H1 (cell line): ENCODE measurements at places on chromosomes 1 and 21.
A peak's percentile ranks its signal among the peaks of the same experiment; 100 is the strongest.

- H3K36me3 ChIP-seq, result no peaks in the 10 kb centered on the region
- no peaks in the 10 kb centered on the region for H3K27me3 ChIP-seq
- DNase-seq, result no peak
- no peaks in the 10 kb centered on the region for H3K4me1 ChIP-seq
- no peak overlapping the region for H3K27ac ChIP-seq
These were observed 38.0 kb downstream of the SAMD13 start for GRCh38 chr1:84339503-84339902.

GRCh38 chr21:32603131-32603530 is 9.0 kb downstream of the CFAP298 start:
- peaks cover 33% of the 10 kb centered on the region for H3K4me1 ChIP-seq
- peaks cover 9% of the 10 kb centered on the region for H3K36me3 ChIP-seq
- H3K27ac ChIP-seq, result no peak overlapping the region
- no peak overlapping the region for H3K4me3 ChIP-seq
- H3K27me3 ChIP-seq, result no peaks in the 10 kb centered on the region
- DNase-seq, result no peak

- DNase-seq, result no peak
- H3K27me3 ChIP-seq, result no peaks in the 10 kb centered on the region
- H3K4me3 ChIP-seq, result no peak overlapping the region
- H3K36me3 ChIP-seq, result no peaks in the 10 kb centered on the region
- no peak overlapping the region for H3K27ac ChIP-seq
- H3K4me1 ChIP-seq, result no peaks in the 10 kb centered on the region
These were observed 49.9 kb upstream of the ZC3H12A start for GRCh38 chr1:37424523-37424922.

DNA sequence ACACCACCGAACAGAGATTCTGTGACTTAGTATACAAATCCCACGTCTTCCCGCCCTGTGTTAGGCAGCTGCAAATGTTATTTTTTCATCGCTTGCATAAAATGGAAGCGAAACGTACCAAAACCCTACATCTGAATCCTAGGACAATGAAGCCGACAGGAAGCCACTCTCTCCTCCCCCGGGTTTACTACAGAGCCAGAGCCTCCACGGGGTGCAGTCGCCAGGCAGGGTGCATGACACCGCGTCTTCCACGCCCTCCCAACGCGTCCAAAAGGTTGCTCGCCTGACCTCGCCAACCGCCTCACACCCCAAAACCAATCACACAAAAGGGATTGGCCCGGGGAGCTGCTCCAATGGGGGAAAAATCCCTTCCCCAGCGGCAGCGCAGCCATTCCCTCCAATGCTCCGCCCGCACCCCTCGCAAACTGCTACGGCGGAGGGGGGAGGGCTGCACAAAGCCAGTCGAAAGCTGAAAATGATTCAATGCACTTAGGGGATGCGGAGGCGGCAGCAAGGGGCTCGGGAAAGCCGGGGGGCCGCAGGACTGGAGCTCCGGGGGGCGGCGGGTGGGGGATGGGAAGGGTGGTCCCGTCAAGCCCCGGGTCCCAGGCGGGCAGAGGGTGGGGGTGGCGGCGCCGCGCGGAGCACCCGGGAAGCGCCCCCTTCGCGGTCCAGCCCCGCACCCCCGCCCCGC is 701 bp downstream of the CEP170 start:
- H3K4me3 ChIP-seq, result peak overlapping the region; percentile 94
- no peaks in the 10 kb centered on the region for H3K36me3 ChIP-seq
- 0 out of 2 replicates have a peak, but pooled peaks cover 3% of the 10 kb centered on the region for H3K4me1 ChIP-seq

- no peak overlapping the region for H3K4me3 ChIP-seq
- no peaks in the 10 kb centered on the region for H3K4me1 ChIP-seq
- no peak overlapping the region for H3K27ac ChIP-seq
- DNase-seq, result no peak
These were observed 15.7 kb downstream of the PTAFR start for GRCh38 chr1:28160782-28161266.

GRCh38 chr21:45887120-45887611 is 94.4 kb upstream of the COL6A1 start:
- no peaks in the 10 kb centered on the region for H3K36me3 ChIP-seq
- no peak overlapping the region; the same call in 1 of the 2 replicates for H3K27ac ChIP-seq
- no peaks in the 10 kb centered on the region for H3K4me1 ChIP-seq
- H3K27me3 ChIP-seq, result no peaks in the 10 kb centered on the region

GRCh38 chr1:93199150-93199549 is 18.6 kb downstream of the CCDC18 start:
- no peak for DNase-seq
- no peaks in the 10 kb centered on the region for H3K4me1 ChIP-seq
- no peak overlapping the region for H3K27ac ChIP-seq
- peaks cover 28% of the 10 kb centered on the region for H3K36me3 ChIP-seq
- H3K4me3 ChIP-seq, result no peak overlapping the region
- no peaks in the 10 kb centered on the region for H3K27me3 ChIP-seq

DNA sequence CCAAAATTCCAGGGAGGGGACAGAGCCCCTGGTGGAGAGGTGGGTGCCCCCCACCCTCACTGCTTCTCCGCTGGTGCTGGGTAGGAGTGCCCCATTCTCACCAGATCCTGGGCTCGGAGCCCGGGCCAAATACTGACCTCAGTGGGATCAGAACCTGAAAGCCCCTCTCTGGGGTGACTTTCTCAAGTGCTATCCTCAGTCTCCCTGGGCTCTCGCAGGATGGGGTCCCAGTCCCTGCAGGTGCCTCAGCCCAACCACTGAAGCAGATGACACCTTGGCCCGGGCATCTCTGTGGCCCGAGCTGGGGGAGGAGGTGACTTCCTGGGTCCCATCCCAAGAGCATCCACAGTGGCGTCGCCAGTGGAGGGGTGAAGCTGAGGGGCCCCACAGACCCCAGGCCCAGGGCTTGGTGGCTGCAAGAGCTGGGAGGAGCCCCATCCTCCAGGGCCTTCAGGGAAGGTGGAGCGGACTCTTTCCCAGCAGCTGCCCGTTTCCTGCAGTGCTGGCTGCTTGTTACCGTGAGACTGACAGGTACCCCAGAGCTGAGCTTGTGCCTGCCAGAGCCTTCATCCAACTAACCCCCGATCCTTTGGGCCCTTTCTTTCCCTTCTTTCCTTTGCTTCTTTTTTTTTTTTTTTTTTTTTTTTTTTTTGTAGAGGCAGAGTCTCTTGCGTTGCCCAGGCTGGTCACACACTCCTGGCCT is 3.9 kb upstream of the FNDC10 start:
- H3K4me1 ChIP-seq, result peaks cover 3% of the 10 kb centered on the region; the same call in 1 of the 2 replicates
- H3K4me3 ChIP-seq, result no peak overlapping the region
- no peak for DNase-seq
- H3K27ac ChIP-seq, result no peak overlapping the region

DNA sequence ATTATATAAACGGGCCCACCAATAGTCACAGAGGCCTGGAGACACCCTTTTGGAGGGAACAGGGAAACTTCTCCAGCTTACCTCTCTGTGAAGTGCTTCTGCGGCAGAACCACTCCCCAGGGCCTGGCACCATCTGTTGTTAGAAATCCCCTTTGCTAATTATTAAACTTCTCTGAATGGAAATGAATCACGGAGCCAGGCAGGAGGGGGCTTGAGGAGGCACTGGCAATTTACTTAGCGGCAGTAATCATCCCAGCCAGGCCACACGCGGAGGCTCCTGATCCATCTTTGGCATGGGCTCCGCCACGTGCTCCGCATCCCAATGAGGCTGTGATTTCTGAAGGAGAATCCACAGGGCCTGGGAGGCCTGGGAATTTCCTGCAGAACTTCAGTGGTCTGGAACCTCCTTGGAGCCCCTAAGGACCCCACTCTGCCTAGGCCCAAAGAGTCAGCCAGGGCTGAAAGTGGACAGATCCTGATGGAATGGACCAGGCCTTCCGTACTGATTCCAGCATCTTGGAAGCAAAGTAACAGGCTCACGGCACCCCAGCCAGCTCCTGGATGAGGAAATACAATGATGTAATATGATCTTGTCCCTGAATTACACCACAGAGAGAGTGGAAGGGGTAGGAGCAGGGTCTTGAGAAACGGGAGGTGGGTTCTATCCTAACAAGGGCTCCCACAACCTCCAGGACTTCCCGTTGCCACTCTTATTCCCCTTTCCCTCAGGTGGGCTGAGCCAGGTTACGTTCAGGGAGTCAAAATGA is 62.3 kb downstream of the GRIK3 start:
- H3K27me3 ChIP-seq, result no peaks in the 10 kb centered on the region
- H3K4me3 ChIP-seq, result no peak overlapping the region
- no peaks in the 10 kb centered on the region; the same call in 1 of the 2 replicates for H3K4me1 ChIP-seq
- H3K36me3 ChIP-seq, result no peaks in the 10 kb centered on the region
- H3K27ac ChIP-seq, result no peak overlapping the region

DNA sequence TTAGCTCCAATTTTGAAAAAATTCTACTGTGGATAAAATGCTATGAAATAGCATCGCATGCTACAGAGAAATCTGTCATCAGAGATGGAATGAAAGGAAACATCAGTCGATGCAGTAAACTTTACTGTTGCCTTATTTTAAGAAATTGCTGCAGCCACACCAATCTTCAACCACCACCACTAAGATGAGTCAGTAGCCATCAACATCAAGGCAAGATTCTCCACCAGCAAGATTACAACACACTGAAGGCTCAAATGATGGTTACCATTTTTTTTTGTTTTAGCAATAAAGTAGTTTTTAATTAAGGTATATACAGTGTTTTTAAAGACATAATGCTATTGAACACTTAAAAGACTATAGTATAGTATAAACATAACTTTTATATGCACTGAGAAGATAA is 95.6 kb upstream of the JUN start:
- H3K36me3 ChIP-seq, result no peaks in the 10 kb centered on the region
- no peaks in the 10 kb centered on the region for H3K27me3 ChIP-seq
- no peak overlapping the region for H3K27ac ChIP-seq
- DNase-seq, result no peak

- peak overlapping the region; percentile 83 for H3K4me3 ChIP-seq
- no peaks in the 10 kb centered on the region for H3K27me3 ChIP-seq
- H3K36me3 ChIP-seq, result no peaks in the 10 kb centered on the region
- H3K4me1 ChIP-seq, result 0 out of 2 replicates have a peak, but pooled peaks cover 2% of the 10 kb centered on the region
These were observed 479 bp downstream of the SELENOF start for GRCh38 chr1:86913399-86913895.

DNA sequence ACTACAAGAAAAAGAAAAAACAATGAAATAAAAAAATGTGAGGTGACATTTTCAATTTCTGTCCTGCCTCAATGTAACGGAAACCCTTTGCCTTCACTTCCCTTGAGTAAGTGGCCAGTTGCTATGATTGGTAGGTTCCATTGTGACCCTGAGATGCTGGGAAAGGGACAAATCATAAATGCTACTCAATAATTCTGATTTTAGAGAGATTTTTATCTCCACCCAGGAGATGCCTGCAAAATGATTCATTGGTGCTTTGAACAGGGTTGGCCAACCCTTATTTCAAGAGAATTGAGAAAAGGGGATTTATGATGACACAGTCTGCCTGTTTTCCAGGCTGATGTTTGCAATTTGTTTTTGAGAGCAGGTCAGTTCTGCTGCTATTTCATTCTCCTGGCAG is 22.5 kb downstream of the XCL1 start:
- H3K36me3 ChIP-seq, result no peaks in the 10 kb centered on the region
- no peak overlapping the region for H3K4me3 ChIP-seq
- H3K4me1 ChIP-seq, result no peaks in the 10 kb centered on the region
- H3K27me3 ChIP-seq, result no peaks in the 10 kb centered on the region
- no peak for DNase-seq
- no peak overlapping the region for H3K27ac ChIP-seq

- no peaks in the 10 kb centered on the region for H3K27me3 ChIP-seq
- H3K4me3 ChIP-seq, result no peak overlapping the region
- DNase-seq, result no peak
- H3K27ac ChIP-seq, result no peak overlapping the region
- no peaks in the 10 kb centered on the region for H3K36me3 ChIP-seq
These were observed 361.0 kb downstream of the ADGRL2 start for GRCh38 chr1:82161700-82162141.

GRCh38 chr1:237031480-237031879 is 10.5 kb upstream of the RYR2 start:
- H3K27me3 ChIP-seq, result no peaks in the 10 kb centered on the region
- no peaks in the 10 kb centered on the region for H3K36me3 ChIP-seq
- no peak overlapping the region for H3K27ac ChIP-seq
- H3K4me1 ChIP-seq, result no peaks in the 10 kb centered on the region; the same call in none of the 2 replicates

GRCh38 chr1:212930986-212931678 is 19.2 kb upstream of the VASH2 start:
- no peak overlapping the region for H3K4me3 ChIP-seq
- H3K4me1 ChIP-seq, result peaks cover 15% of the 10 kb centered on the region
- H3K27ac ChIP-seq, result no peak overlapping the region
- DNase-seq, result peak; percentile 33
- H3K36me3 ChIP-seq, result no peaks in the 10 kb centered on the region

- no peaks in the 10 kb centered on the region for H3K4me1 ChIP-seq
- H3K27me3 ChIP-seq, result no peaks in the 10 kb centered on the region
- H3K4me3 ChIP-seq, result no peak overlapping the region
These were observed 6.0 kb upstream of the CAPN2 start for GRCh38 chr1:223706077-223706973.

DNA sequence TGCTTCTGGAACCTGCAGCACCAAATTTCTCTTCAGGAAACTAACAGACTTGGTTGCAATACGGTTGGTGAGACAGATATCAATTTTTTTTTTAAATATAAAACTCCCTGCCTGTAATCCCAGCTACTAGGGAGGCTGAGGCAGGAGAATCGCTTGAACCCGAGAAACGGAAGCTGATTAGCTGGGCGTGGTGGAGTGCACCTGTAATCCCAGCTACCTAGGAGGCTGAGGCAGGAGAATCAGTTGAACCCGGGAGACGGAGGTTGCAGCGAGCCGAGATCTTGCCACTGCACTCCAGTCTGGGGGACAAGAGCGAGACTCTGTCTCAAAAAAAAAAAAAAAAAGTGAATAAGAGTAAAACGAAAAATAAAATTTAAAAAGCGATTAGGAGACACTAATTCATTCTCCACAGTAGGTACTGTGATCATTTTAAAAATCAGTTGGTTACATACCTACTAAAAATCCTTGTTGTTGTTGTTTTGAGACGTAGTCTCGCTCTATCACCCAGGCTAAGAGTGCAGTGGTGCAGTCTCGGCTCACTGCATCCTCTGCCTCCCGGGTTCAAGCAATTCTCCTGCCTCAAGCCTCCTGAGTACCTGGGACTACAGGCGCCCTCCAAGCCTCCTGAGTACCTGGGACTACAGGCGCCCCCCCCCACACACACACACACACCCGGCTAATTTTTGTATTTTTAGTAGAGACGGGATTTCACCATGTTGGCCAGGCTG is 796 bp upstream of the RBM8A start:
- H3K27ac ChIP-seq, result peak overlapping the region; percentile 90
- no peaks in the 10 kb centered on the region; the same call in 1 of the 2 replicates for H3K4me1 ChIP-seq
- peaks cover 11% of the 10 kb centered on the region; the same call in 1 of the 2 replicates for H3K36me3 ChIP-seq
- H3K4me3 ChIP-seq, result peak overlapping the region; percentile 97

- H3K27ac ChIP-seq, result no peak overlapping the region
- H3K36me3 ChIP-seq, result no peaks in the 10 kb centered on the region
- no peaks in the 10 kb centered on the region for H3K27me3 ChIP-seq
- DNase-seq, result no peak
- no peaks in the 10 kb centered on the region for H3K4me1 ChIP-seq
These were observed 218.8 kb downstream of the NEGR1 start for GRCh38 chr1:72063364-72064044.
